ENCODE measurements at places on chromosomes 7 and 10.

DNA sequence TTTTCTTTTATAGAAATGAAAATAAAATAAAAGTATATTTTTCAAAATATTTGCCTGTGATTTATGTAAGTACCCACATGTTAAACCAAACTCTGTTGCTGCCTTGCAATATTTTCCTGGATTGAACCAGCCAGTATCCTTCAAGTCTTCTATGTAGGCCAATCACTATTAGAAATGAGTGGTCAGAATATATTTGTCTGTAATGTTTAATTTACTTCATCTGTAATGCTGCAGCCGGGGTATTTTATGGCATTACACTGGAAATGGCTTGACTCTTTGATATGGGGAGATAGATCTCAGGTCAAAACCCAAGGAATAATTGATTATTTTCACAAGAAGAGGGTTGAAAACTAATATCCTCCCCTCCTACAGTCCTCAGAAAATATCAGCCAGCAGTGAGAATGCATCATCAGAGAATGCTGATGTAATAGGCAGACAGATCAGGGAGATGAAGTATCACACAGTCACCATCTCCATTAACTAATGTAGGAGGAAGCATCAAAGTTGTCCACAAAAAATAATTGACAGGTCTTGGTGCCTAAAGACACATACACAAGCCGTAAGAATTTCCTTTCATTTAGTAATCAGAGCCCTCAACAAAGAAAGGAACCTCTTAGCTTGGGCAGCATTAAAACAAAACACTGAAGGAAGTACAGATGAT is 82.5 kb downstream of the VWDE start:
- DNase-seq: no peak

DNA sequence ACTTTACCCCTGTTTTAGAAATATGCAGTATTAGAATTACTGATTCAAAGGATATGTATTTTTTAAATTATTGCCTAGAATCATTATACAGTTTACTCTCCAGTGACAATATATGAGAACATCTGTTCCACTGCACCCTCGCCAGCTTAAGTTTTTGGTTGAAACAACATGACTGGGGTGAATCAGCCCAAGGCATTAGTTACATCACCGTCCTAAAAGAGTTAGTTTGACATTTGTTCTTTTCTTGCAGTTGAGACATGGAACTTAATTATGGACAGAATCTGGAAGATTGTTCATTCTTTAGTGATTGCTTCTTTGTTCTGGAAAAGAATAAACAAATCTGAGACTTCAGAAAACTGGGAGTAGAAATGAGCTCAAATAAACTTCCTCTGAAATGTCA is 167.3 kb upstream of the DKK1 start:
- peak; percentile 54 for DNase-seq

DNA sequence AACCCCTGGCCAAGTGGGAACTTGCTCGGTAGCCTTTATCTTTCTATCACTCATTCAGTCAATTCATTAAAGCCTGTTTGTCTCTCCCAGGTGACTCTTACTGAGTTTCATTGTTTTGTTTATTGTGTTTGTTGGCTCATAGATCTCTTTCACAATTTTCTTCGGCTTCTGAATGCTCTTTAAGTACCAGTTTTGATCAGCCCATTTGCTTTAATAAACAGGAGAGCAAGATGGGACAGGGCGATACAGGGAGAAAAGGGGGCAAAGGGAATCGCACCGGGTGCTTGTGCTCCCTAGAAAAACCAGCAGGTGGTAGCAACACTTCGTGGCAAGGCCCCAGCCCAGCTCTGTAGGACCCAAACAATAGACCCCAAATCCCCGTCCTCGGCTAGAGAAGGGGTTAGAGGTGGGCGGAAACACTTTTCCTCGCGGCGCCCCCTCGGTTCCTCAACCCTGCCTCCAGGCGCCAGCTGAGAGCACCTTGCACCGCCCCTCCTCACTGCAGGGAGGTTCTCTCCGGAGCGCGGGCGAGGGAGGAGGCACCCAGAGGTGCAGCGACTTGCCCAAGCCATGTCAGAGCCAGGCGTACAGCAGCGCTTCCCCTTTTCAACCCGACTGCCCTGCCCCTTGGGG is 1.0 kb upstream of the EPHB6 start:
- DNase-seq: peak; percentile 31

DNA sequence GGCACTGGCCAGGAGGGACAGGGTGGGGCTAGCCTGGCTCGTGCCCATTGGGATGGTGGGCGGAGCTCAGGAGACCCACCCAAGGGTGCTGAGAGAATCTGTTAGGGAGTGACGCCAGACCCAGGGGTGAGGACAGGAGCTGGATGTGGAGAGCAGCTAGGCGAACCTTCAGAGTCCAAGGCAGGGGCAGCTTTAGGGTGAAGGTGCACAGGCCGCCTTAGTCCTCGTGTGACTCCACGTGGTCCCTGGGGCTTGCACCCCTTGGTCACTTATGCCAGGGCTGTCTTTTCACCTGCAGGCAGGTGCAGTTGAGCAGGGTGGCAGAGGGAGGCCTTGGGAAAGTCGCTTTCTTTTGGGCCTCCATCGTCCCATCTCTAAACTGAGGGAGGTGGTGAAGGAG is 4.3 kb downstream of the RAMP3 start:
- DNase-seq: no peak

DNA sequence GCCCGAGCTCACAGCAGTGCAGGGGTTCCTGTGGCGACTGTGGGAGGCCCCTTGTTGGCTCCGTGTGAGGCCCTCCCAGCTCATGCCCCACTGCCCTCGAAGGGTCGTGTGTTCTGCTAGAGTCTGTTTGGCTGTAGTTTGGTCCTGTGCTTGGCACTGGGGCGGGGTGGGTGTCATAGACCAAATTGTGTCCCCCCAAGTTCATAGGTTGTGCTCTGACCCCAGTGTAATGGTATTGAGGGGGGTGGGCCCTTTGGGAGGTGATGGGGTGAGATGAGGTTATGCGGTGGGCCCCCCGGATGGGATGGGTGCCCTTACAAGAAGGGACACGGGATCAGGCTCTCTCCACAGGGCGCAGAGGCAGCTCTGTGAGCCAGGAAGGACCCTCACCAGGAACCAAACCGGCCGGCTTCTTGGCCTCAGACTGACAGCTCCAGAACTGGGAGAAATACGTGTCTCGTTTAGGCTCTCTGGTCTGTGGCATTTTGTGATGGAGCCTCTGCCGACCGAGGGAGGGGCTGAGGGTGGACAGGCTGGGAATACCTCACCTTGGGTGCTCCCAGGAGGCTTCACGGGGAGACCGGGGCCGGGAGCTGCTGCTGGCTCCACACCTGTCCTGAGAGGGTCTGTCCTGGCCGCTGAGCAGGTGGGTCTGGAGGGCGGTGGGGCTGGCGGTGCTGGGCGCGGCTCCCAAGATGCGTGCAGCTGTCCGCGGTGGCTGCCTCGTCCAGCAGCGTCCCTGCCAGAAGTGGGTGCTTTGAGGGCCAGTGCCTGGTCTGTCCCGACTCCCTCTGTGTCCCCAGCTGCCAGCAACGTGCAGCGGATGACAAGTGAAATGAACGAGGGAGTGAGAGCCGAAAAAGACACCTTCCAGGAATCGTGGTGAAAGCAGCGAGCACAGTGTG is 89.4 kb downstream of the INPP5A start:
- DNase-seq: no peak

DNA sequence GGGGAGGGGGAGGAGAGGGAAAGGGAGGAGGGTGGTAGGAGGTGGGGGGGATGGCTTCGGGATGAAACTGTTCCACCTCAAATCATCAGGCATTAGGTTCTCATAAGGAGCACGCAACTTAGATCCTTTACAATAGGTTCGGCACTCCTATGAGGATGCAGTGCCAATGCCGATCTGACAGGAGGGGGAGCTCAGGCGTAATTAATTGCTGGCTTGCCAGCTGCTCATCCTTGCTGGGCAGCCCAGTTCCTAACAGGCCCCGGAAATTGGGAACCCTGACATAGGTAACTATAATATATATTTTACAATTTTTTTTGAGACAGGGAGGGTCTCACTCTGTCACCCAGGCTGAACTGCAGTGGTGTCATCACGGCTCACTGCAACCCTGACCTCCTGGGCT is 118.8 kb upstream of the SFMBT2 start:
- DNase-seq: peak; percentile 39

GRCh38 chr10:126143117-126143516 is 245.2 kb downstream of the ADAM12 start:
- DNase-seq: no peak

DNA sequence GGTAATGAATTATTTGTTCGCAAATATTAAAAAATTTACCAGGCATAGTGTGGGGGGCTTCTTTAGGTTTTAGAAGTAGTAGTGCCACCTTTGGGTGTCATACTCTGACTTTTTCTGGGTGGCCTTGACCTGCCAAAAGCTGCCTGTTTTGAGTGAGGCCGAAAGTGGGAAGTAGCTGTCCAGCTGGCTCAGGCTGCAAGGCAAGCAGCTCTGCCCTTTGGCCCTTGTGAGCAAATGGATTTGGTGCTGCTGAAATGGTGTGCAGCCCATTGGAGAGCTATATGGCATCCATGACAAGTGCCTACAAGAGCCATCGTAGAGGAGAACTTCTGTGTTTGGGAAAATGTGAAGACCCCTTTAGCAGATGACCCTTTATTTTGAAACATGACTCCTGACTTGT is 20.2 kb upstream of the ICA1 start:
- DNase-seq: no peak

DNA sequence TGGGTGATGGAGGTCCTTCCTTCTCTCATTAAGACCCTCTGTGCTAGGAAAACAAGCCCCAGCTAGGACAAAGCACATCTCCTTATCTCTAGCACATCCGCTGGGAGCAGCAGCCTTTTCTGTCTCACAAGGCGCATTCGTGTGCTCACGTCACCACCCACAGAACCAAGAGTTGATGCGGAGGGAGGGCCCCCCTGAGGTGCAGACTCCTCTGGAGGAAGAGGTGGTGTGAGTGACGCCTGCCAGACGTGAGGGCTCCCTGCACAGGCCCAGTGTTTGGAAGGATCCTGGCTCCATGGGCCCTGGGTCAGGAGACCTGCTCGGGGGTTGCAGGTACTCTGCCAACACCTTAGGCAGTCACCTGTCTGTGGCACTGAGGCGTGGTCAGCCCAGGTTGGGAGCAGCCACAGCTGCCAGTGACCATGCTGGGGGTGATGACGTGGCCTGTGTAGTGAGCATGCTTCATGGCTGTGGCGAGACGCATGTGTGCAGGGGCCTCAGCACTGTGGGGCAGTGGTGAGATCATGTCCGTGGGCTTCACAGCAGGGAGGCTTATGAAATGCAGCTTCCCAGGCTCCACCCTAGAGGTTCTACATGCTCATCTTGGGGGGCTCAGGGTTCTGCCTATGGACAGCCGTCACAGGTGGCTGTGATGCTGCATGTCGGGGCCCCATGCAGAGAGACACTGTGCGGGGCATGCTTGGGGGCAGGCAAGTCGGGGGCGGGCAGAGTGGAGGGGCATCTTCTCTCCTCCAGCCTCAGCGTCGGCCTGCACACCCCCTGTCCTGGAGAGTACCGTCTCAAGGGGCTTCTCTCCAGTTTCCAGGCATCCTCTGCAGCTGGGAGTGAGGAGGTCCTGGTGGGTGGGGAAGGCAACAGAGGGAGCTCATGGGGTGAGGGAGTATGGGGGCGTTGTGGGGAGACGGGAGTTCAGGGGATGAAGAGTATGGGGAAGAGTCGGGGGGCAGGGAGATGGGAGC is 56.2 kb upstream of the DPYSL4 start:
- no peak for DNase-seq

- no peak for DNase-seq
Observed at GRCh38 chr10:112807013-112807412, 143.0 kb upstream of the TCF7L2 start.

- DNase-seq: peak; percentile 77
Observed at GRCh38 chr7:6271060-6271658, 1.3 kb downstream of the CYTH3 start.

DNA sequence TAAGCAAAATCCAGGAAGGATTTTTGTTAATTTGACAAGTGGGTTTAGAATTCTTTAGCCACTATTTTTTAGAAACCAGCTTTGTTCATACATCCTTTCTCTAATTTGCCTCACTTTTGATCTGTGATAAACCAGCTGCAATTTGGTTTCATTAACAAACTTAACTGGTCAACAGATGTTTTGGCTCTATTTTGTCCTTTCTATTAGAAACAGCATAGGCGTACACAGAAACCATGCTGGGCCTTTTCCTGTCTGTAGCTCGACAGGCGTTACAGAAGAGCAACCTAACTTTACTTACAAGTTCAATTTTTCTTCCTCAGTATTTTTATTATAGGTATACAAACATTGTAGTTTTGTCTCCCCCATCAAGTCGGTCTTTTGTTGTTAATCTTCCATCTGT is 28.2 kb downstream of the KAT6B start:
- DNase-seq: no peak

DNA sequence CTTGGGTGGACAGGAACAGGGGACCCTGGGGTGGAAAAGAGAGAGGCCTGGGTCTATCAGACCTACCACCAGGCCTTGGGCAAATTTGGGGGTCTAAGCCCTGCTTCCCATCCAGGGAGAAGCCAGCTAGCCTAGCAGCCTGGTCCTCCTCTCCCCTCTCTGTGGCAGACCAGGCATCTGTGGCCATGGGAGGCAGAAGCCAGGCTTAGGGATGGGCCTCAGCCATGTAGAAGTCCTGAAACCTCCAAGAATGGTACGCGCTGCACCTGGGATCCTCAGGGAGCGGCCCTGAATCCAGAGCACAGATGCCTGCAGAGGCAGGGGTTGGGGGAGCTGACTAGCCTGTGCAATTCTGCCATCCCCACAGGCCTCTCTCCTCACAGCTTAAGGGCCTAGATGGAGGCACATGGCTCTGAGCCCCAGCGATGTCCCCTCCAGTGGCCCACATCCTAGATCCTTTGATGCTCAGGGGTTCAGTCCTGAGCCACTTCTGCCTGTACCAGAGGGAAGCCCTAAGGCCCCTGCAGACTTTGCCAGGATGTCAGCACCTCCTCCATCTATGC is 21.2 kb downstream of the GRID1 start:
- no peak for DNase-seq

DNA sequence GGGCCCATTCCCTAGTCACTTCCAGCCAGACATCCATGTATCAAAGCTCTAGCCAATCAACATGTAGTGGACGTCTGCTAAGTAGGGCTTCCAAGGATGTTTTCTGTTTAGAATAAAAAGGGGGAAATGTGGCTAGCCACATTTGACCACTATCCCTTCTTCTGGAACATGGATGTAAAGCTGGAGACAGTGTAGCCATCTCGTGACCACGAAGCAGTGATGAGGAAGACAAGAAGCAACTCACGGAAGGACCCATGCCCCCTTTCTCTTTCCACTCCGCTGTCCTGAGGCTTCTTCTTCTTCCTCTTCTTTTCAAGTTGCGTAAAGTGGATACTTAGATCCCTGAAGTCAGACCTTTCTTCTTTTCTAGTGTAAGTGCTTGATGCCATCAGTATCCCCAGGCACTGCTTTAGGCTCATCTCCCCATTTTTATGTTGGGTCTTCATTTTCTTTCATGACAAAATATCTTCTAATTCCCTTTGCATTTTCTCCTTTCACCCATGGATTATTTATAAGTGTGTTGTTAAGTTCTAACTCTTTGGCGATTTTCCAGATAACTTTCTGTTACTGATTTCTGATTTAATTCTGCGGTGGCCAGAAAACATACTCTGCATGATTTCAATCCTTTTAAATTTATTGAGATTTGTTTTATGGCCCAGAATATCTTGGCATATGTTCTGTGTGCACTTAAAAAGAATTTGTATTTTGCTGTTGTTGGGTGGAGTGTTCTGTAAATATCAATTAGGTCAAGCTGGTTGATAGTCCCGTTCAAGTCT is 594.5 kb downstream of the SDK1 start:
- no peak for DNase-seq
